Naive thymus-derived CD8-positive, alpha-beta T cell (primary cell): ENCODE measurements at places on chromosomes 2 and 18.

DNA sequence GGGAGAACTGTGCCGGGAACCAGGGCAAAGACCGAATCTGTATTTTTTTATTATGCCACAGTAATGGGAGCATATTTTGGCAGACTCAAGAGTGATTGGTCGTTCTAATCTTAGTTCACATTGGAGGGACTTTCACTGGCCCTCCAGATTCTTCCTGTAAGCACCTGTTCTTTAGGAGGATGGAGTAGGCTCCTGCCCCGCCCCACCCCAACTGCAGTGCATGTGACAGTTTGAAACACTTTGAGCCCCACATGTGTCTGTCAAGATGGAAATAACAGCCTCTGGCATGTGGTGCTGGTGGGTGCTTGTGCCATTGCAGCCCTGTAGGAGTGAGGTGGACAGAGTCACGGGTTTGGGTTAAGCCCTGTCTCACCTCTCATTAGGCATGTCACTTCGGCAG is 43.3 kb upstream of the TXNDC2 start:
- H3K27ac ChIP-seq = no peak overlapping the region
- H3K4me1 ChIP-seq = peaks cover 1% of the 10 kb centered on the region
- no peak for DNase-seq
- H3K36me3 ChIP-seq = no peaks in the 10 kb centered on the region
- H3K27me3 ChIP-seq = peaks cover 3% of the 10 kb centered on the region

- peaks cover 10% of the 10 kb centered on the region for H3K4me1 ChIP-seq
- no peak for DNase-seq
- no peak overlapping the region for H3K27ac ChIP-seq
These were observed 15.4 kb downstream of the IL1B start for GRCh38 chr2:112821142-112821541.

GRCh38 chr2:207937823-207938222 is 87.5 kb downstream of the PLEKHM3 start:
- no peaks in the 10 kb centered on the region for H3K36me3 ChIP-seq
- H3K27me3 ChIP-seq = no peaks in the 10 kb centered on the region
- peaks cover 8% of the 10 kb centered on the region for H3K4me1 ChIP-seq
- no peak overlapping the region for H3K27ac ChIP-seq
- no peak for DNase-seq
- no peak overlapping the region for H3K4me3 ChIP-seq

DNA sequence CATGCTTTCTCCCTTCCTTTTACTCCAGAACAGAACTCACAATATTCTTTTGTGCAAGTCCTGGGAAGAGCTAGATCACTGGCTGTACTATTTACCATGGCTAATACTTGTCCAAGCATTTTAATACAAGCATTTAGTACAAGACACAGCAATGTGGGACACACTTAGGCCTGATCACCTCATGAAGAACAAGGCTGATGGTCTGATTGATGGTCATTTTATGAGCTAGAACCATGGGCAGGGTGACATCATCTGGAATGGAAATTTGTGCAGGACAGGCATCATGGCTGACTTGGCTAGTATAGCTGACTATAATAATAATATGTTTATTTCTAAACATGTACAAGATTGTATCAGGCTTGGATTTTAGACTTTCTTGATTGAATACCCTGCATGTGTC is 374.2 kb upstream of the HNMT start:
- H3K4me1 ChIP-seq = no peaks in the 10 kb centered on the region
- H3K27me3 ChIP-seq = no peaks in the 10 kb centered on the region
- H3K27ac ChIP-seq = no peak overlapping the region
- H3K4me3 ChIP-seq = no peak overlapping the region
- H3K36me3 ChIP-seq = no peaks in the 10 kb centered on the region

DNA sequence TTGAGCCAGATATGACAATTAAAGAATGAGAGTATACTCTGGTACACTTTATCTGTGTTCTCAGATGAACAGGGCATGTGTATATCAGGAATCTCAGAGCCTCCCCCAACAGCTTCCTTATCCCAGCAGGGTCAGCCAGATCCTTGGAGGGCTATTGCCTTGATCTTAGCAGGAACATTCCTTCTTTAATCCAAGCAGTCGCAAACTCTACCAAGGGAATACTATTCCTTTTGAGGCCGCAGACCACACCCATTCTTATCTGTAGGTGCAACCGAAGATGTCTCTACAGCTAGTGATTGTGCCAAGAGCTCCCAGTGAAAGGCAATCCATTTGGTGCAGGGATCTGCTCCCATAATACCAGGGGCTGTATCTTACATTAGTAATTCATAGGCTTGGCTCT is 118.3 kb upstream of the DOK6 start:
- DNase-seq = no peak
- no peak overlapping the region for H3K4me3 ChIP-seq
- H3K27ac ChIP-seq = no peak overlapping the region
- no peaks in the 10 kb centered on the region for H3K4me1 ChIP-seq
- H3K36me3 ChIP-seq = no peaks in the 10 kb centered on the region

- no peaks in the 10 kb centered on the region for H3K27me3 ChIP-seq
- no peaks in the 10 kb centered on the region for H3K4me1 ChIP-seq
- no peak overlapping the region for H3K4me3 ChIP-seq
- no peak overlapping the region for H3K27ac ChIP-seq
- no peaks in the 10 kb centered on the region for H3K36me3 ChIP-seq
- DNase-seq = no peak
These were observed 672.2 kb upstream of the ACVR2A start for GRCh38 chr2:147172493-147173188.

DNA sequence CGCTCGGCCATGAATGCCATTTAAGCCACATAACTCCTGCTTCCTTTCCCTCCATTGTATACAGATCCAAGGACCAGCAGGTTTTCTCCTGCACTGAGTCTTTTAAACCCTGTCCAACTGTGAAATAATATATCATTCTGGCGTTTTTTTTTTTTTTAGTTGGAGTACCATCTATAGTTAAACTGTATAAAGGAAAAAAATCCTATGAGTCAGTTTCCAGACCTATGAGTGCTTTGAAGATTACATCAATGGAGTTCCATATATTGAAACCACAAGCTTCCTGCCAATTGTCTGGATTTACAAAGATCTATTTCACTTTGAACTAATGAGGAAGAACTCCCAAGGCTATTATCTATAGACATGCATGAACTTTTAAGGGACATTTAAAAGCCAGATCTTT is 2.4 kb upstream of the MALT1 start:
- no peak overlapping the region for H3K27ac ChIP-seq
- H3K4me3 ChIP-seq = no peak overlapping the region
- H3K27me3 ChIP-seq = no peaks in the 10 kb centered on the region
- H3K36me3 ChIP-seq = no peaks in the 10 kb centered on the region
- DNase-seq = no peak
- peaks cover 56% of the 10 kb centered on the region for H3K4me1 ChIP-seq

GRCh38 chr2:158381205-158381604 is 75.3 kb downstream of the CCDC148 start:
- H3K4me1 ChIP-seq = no peaks in the 10 kb centered on the region
- H3K36me3 ChIP-seq = no peaks in the 10 kb centered on the region
- no peak for DNase-seq
- H3K27me3 ChIP-seq = peaks cover 6% of the 10 kb centered on the region
- H3K4me3 ChIP-seq = no peak overlapping the region
- H3K27ac ChIP-seq = no peak overlapping the region

DNA sequence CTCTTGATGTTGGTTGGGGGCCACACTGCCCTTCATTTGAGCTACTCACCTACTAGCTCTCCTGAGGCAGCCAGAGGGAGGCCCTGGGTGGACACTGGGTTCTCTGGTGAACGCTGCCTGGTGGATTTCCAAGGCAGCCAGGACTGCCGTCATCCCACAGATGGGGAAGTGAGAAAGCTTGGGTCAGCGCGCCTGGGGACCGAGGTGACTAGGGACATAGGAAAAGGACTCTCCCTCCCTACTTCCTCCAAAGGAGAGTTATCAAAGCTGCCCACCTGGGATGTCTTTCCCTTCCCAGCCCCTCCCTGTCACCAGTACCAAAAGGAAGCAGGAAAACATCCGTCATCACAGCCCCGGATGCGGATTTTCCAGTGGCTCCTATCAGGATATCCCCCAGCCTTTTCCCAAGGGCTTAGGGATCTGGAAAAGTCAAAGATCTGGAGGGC is 3.8 kb upstream of the SEMA4C start:
- H3K27me3 ChIP-seq = no peaks in the 10 kb centered on the region
- DNase-seq = no peak
- H3K4me3 ChIP-seq = no peak overlapping the region
- H3K4me1 ChIP-seq = peaks cover 12% of the 10 kb centered on the region

- H3K36me3 ChIP-seq = no peaks in the 10 kb centered on the region
- DNase-seq = no peak
- no peak overlapping the region for H3K4me3 ChIP-seq
- no peaks in the 10 kb centered on the region for H3K27me3 ChIP-seq
- H3K4me1 ChIP-seq = no peaks in the 10 kb centered on the region
These were observed 230.3 kb upstream of the NRP2 start for GRCh38 chr2:205451901-205452512.
